ENCODE measurements at places on chromosomes 2 and 18. TPM values are rescaled to one million over a fixed set of nuclear protein-coding genes. Genes with fewer than 3 reads are reported as not detected.

Gene PCARE
- total RNA-seq = 0.58 TPM

Gene GALNT5
- 0.59 TPM for total RNA-seq

Gene LRRC30
- not detected for total RNA-seq

GRCh38 chr2:34486965-34487364 is 887.9 kb upstream of the FAM98A start:
- no peak for DNase-seq

DNA sequence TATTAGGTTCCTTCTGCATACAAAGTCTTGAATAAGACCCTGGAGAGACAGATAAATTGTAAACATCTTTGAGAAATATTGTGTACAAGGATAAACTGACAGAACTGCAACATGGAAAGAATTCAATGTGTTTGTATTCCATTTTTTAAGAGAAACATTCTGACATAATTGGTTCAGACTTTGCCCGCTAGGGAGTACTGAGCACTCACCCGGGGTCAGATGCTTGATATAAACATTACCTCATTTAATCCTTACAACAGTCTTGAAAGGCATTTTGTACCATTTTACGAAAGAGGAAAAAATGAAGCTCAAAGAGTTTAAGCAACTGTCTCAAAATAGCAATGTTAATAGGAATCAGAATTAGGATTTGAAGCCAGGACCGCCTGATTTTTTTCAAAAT is 416.7 kb upstream of the CRIM1 start:
- no peak for DNase-seq

DNA sequence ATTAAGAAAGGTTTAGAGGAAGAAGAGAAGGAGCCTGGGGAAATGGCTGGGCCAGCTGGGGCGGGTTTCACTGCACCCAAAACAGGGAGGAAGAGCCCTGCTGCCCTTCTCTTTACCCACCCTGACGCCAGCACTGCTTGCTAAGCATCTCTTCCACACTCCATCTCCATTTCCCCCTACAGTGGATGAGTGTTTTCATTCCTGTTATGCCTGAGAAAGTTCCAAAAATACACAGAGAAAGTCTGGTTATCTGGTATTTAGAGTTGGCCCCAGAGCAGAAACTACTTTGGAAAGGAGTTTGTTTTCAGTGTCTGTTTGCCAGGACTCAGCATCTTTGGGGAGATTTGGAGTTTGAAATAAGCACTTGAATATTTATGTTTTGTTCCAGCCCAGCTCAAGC is 451.0 kb downstream of the SLC4A3 start:
- DNase-seq = no peak

- no peak for DNase-seq
These were observed 36.5 kb downstream of the GALM start for GRCh38 chr2:38702413-38702812.

- peak; percentile 17 for DNase-seq
These were observed 970.6 kb upstream of the ACVR2A start for GRCh38 chr2:146874260-146874658.

DNA sequence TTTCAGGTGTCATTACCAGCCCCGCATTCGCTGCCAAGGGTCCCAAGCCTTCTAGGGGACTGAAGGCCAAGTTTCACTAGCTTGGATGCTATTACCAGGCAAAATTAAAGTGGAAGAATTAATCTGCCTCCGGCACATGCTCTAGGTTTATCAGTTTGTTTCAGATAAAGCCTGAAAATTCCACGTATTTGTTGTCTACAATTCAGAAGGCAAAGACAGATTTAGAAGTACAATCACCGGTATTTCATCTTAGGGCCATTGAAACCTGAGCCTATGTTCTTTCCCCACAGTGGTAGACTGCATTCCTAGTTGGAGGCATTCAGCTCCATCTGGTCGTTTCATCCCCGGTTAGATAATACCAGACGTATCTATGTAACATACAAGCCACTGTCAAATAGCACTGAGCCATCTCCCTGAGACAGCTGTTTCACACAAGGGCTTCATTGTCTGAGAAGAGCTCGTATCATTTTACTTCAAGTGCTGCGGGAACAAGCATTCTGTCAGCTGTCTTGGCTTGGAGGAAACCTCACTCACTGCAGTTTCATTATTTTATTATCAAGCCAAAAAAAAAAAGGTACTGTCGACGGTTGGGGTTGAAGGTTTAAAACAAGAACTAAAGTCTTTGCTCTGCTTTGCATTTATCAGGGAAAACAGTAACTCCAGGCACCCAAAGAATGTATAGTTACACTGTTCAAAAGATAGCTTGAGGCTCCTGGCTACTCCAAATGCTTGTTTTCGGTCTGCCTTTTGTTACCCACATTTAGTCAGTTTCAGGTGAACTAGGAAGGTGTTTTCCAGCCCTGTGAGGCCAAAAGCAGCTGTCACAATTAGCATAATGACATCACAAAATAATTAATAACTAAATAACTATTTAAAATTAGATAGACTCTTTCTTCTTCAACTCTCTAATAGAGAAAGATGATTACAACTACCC is 76.7 kb downstream of the TGIF1 start:
- DNase-seq = no peak

- no peak for DNase-seq
These were observed 92.6 kb downstream of the ZNF385B start for GRCh38 chr2:179768765-179769164.

DNA sequence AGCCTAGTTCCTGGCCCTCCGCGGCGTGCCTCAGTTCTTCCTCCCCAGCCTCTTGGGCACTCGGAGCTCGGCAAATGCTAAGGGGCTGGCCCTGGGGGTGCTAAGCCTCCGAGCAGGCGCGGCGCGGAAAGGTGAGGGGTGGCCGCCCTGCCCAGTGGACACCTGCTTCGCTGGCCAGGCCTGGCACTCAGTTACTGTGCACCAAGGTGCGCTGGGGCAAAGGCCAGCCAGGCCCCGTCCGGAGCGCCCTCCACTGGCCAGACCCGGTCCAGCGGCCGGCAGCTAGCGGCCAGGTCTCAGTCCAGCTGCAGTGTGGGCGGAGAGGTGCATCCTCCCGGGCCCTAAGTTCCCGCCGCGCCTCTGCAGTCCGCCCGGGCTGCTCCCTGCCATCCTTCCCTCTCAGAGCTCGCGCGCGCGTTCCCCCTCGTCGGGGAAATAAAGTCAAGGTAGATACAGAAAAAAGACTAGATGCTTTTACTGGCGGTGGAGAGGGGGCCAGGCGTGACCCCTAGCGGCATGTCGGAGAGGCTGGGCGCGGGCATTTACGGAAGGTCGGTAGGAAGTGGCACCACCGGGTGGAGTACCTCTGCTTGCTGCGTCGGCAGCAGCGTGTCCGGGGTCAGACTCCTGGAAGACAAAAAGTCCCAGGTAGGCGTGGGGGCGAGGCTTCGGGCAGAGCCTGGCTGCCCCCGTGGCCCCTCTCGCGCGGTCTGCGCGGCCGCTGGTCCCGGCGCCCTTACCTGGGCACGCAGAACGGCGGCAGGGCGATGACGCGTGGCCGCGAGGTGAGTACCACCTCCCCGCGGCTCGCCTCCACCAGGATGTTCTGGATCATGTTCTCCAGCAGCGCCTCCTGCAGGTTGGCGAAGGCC is 9.4 kb upstream of the CRYBA2 start:
- peak; percentile 49 for DNase-seq

- DNase-seq = no peak
These were observed 73.6 kb downstream of the OLA1 start for GRCh38 chr2:174174741-174175140.

GRCh38 chr18:47718646-47719045 is 211.8 kb downstream of the SMAD2 start:
- DNase-seq = no peak

GRCh38 chr18:70826571-70826970 is 537.7 kb downstream of the SOCS6 start:
- DNase-seq = no peak

DNA sequence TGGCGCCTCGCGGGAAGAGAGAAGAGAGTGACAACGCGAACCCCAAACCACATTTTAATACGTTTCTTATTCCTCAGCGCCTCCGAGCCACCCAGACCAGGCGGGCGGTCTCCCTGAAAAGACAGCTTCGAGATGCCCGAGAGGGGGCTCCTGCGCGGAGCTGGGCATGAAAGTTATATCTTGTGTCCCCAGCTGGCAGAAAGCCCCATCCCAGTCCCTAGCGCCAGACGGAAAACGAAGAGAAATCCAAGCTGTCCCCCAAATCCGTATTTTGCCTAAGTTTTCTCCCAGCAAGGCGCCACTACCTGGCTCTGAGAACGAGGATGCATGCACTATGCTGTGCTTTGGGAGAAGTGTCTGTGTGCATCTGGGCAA is 797 bp downstream of the NXPH2 start:
- DNase-seq = no peak

GRCh38 chr2:32652555-32653209 is 24.8 kb downstream of the TTC27 start:
- no peak for DNase-seq

GRCh38 chr2:78778756-78779510 is 246.6 kb upstream of the REG3G start:
- no peak for DNase-seq

DNA sequence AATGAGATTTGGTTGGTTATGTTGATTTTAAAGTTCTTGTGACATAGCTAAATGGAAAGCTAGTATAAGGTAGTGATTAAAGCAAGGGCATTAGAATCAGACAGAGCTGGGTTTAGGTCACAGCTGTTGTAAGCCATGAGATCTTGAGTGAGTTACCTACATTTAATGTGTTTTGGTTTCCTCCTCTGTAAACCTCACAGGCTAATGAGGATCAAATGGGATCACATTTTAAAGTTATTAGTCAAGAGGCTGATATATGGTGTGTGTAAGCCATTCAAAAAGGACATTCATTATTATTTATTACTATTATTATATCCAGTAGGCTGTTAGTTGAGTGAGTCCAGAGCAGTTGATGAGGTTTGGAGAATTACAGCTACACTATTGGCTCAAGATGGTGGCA is 416.2 kb downstream of the IRS1 start:
- DNase-seq = no peak

Measured in left cardiac atrium (tissue), 4 donors.